Urinary bladder (tissue), 4 donors: ENCODE measurements at places on chromosomes 5 and 9. TPM values are rescaled to one million over a fixed set of nuclear protein-coding genes. Genes with fewer than 3 reads are reported as not detected.

Gene OR13C9
- total RNA-seq: 0.37 TPM

Gene GTF2H2C
- 77.7 TPM for total RNA-seq

Gene PLCXD3
- total RNA-seq: 0.42 TPM

Gene CDKN2B-AS1
- total RNA-seq: 2.2 TPM

Gene IFNB1
- not detected for total RNA-seq

Gene SLC35A4
- 17.0 TPM for total RNA-seq

Gene PTGES
- 18.0 TPM for total RNA-seq

Gene NME5
- total RNA-seq: 6.7 TPM

Gene SLC36A2
- not detected for total RNA-seq

Gene MTREX
- 153 TPM for total RNA-seq

Gene CDC20B
- not detected for total RNA-seq

Gene IFNA2
- not detected for total RNA-seq

Gene CCL27
- not detected for total RNA-seq

Gene CDH12
- total RNA-seq: 3.5 TPM

Gene TMEFF1
- 2.0 TPM for total RNA-seq

Gene SARDH
- total RNA-seq: 4.9 TPM

Gene MYMK
- total RNA-seq: 1.2 TPM
